ENCODE measurements at places on chromosomes 6 and 20.
A peak's percentile ranks its signal among the peaks of the same experiment; 100 is the strongest.

DNA sequence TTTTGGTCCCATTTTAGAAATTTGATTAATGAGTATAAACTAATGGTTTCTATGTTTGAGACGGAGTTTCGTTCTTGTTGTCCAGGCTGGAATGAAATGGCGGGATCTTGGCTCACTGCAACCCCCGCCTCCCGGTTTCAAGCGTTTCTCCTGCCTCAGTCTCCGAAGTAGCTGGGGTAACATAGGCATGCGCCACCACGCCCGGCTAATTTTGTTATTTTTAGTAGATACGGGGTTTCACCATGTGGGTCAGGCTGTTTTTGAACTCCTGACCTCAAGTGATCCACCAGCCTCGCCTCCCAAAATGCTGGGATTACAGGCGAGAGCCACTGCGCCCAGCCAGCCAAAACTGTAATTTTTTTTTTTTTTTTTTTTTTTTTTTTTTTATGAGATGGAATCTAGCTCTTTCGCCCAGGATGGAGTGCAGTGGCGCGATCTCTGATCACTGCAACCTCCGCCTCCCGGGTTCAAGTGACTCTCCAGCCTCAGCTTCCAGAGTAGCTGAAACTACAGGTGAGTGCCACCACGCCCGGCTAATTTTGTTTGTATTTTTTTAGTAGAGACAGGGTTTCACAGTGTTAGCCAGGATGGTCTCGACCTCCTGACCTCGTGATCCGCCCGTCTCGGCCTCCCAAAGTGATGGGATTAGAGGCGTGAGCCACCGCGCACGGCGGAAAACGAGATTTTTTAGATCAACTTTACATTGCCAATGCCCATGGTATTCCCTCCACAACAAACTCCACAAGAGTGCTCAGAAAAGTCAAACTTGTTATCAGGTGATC, 127.8 kb downstream of the HFE start:
- H3K36me3 ChIP-seq = no peaks in the 10 kb centered on the region
- peaks cover 12% of the 10 kb centered on the region for H3K4me1 ChIP-seq
- peak overlapping the region; percentile 73 for H3K4me3 ChIP-seq
- no peak for DNase-seq

GRCh38 chr20:57717797-57718196, 8.0 kb upstream of the PMEPA1 start:
- H3K36me3 ChIP-seq = no peaks in the 10 kb centered on the region
- no peak overlapping the region for H3K27ac ChIP-seq
- no peak for DNase-seq
- no peak overlapping the region for H3K4me3 ChIP-seq

GRCh38 chr6:20699402-20699801, 165.1 kb downstream of the CDKAL1 start:
- no peaks in the 10 kb centered on the region for H3K27me3 ChIP-seq
- no peak for DNase-seq
- H3K4me1 ChIP-seq = peaks cover 2% of the 10 kb centered on the region
- H3K4me3 ChIP-seq = no peak overlapping the region

DNA sequence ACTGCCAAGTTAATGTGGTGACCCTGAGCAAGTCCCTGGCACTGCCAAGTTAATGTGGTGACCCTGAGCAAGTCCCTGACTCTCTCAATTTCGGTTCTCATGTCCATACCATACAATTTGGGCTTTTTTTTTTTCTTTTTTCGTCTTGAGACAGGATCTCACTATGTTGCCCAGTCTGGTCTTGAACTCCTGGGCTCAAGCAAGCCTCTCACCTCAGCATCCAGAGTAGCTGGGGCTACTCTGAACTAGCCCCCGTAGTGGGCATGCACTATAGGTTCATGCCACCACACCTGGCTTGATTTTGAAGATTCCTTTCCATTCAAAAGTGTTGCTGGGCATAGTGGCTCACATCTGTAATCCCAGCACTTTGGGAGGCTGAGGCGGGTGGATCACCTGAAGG, 100.0 kb upstream of the FOXP4 start:
- no peak overlapping the region for H3K4me3 ChIP-seq
- no peak overlapping the region for H3K27ac ChIP-seq
- H3K4me1 ChIP-seq = peaks cover 16% of the 10 kb centered on the region
- DNase-seq = no peak
- peaks cover 12% of the 10 kb centered on the region for H3K27me3 ChIP-seq
- H3K36me3 ChIP-seq = no peaks in the 10 kb centered on the region

- H3K4me1 ChIP-seq = peaks cover 5% of the 10 kb centered on the region
- H3K27me3 ChIP-seq = no peaks in the 10 kb centered on the region
- H3K36me3 ChIP-seq = no peaks in the 10 kb centered on the region
- no peak overlapping the region for H3K27ac ChIP-seq
- no peak overlapping the region for H3K4me3 ChIP-seq
- peak; percentile 82 for DNase-seq
Observed at GRCh38 chr6:32627831-32628230, 9.4 kb upstream of the HLA-DQA1 start.

- H3K4me3 ChIP-seq = no peak overlapping the region
- no peak overlapping the region for H3K27ac ChIP-seq
- no peaks in the 10 kb centered on the region for H3K27me3 ChIP-seq
- no peaks in the 10 kb centered on the region for H3K4me1 ChIP-seq
- no peak for DNase-seq
Observed at GRCh38 chr6:104591573-104592334, 268.0 kb downstream of the HACE1 start.

- no peak overlapping the region for H3K4me3 ChIP-seq
- H3K4me1 ChIP-seq = no peaks in the 10 kb centered on the region
- no peaks in the 10 kb centered on the region for H3K36me3 ChIP-seq
- no peak overlapping the region for H3K27ac ChIP-seq
- DNase-seq = peak; percentile 16
Observed at GRCh38 chr20:15708984-15709598, 864.2 kb downstream of the KIF16B start.
